Left lobe of liver (tissue), 2 donors: ENCODE measurements at places on chromosomes 6 and 20. TPM values are rescaled to one million over a fixed set of nuclear protein-coding genes. Genes with fewer than 3 reads are reported as not detected.

Gene SIRPD
- not detected for total RNA-seq

Gene MUC22
- not detected for total RNA-seq

- no peak for DNase-seq
These were observed 5.6 kb upstream of the CEP85L start for GRCh38 chr6:118656847-118657451.

DNA sequence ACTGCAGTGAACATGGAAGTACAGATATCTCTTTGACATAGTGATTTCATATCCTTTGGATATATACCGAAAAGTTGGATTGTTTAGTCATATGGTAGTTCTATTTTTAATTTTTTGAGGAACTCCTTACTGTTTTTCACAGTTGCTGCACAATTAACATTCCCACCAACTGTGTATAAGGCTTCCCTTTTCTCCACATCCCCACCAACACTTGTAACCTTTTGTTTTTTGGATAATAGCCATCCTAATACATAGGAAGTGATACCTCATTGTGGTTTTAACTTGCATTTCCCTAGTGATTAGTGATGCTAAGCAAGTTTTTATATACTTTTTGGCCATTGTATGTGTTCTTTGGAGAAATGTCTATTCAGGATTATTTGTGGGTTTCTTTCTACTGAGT lies 45.1 kb upstream of the TENT5A start:
- DNase-seq: no peak

- no peak for DNase-seq
These were observed 58.2 kb upstream of the TRAF3IP2 start for GRCh38 chr6:111663692-111664564.

DNA sequence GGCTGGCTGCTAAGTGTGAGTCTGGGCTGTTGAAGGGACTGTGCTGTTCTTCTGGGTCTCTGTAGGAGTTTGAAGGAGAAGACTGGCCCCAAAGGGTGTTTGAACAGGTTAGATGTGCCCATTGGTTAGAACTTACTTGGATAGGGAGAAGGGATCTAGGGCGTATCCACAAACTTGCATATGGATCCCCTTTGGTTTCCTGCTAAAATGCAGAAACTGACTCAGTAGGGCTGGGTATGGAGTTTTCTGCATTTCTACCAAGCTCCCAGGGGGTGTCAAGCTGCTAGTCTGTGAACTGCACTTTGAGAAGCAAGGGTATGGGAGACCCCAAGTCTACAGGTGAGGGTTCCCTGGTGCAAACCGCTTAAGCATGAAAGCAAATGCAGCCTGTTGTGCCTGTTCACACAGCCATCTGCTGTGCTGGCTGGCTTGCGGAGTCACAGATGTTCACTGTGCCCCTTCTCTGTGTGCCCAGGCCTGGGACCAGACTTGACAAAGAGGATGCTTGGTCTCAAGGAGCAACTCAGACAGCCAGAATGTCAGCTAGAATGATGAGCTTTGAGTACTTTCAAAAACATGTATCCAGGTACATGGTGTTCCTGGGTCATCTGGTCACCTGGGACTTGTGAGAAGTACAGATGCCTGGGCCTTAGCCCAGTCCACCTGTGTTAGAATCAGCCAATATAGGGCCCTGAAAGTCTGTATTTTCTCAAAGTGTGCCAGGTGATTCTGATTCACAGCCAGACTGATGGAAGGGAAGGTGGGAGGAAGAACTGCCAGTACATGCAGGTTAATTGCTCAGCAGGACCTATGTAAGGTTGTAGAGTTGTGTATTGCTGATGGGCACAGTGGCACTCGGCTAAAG lies 7.4 kb downstream of the PPP1R16B start:
- DNase-seq: no peak

GRCh38 chr6:162343198-162343935 lies 384.2 kb downstream of the PRKN start:
- no peak for DNase-seq

DNA sequence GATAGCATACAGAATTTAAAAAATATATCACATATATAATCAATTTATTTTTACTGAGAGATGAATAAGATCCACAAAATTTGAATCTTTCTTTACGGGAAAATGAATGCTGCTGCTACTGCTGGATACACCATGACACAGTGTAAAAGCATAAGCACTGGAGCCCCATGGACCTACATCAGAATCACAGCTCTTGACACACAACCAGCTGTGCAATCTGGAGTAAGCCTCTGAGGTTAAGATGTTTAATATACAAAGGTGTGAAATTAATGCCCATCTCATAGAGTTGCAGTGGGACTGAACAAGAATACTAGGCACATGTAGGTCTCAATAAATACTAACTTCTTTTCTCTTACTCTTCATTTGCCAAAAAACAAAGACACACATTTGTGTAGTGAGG lies 48.1 kb downstream of the MAN1A1 start:
- no peak for DNase-seq
